Frontal cortex (tissue), 4 donors: ENCODE measurements at places on chromosomes 2 and 18.

DNA sequence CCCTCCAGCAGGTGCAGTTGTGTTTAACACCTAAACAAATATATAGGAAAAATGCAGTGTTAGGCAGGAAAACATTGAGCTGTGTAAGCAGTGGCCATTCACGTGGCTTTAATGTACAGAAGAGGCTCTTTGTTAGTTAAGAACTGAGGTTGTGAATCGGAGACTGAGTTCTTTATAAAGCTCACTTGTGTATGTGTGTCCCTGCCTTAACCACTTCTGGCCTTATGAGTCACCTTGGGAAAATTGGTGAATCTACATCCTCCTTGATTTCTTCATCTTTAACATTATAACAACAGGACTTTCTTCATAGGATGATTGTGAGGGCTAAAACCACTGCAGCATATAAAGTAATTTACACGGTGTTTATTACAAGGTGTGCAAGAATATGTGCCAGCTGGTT, 188.4 kb upstream of the TPO start:
- no peak for DNase-seq

- DNase-seq, result no peak
Measured at GRCh38 chr2:128630974-128631697, 312.5 kb upstream of the HS6ST1 start.

GRCh38 chr2:15563227-15564100, 2.3 kb upstream of the NBAS start:
- no peak for DNase-seq

DNA sequence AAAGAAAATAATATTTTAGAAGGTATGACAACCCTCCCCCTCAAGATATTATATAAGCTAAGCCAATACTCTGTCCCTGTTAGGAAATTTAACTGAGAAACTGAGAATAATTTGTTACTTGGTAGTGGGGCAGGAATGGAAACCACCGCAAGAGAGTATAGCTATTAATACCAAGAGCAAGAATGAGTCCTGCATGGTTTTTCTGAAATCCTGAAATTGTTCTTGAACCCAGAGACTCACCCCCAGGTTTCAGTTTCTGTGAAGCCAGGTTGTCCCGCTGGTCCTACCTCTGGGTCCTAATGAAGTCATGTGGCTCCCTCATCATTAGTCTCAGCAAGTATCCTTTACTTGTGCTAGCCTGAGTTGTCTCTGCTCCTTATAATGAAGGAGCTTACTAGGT, 671.0 kb upstream of the ACVR2A start:
- no peak for DNase-seq

DNA sequence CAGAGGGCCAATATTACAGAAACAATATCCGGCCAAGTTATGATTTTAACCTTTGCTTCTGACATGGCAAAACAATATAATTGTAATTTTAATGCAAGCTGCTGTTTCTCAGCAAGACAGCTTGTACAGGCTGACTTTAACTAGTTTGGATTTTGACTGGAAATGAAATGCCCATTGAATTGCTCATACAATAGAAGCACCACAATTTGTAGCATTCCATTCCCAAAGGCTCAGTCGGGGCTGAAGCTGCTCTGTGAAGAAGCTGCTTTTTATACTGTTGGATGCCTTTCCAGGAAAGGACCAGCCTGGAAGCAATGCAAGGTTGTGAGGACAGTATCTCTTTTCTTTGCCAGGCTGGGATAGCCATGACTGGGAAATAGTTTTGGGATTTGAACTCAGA, 677.0 kb upstream of the FANCL start:
- no peak for DNase-seq

DNA sequence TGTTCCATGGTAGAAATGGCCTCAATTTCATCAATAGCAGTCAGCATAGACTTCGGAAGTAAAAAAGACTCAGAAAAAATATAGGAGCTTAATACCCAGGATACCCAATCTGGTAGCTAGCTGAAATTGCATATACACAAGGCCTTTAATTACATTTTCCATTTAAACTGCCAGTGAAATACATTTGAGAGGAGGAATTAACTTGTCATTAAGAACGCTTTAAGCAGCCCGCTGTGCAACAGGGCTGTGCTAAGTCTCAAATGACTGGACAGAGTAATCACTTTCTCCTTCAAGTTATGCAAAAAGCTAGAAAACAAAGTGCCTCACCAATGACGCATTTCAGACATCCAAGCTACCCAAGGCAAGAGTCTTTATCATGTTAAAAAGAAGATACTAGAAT, 558.8 kb downstream of the MBD2 start:
- DNase-seq, result no peak

- no peak for DNase-seq
Measured at GRCh38 chr2:16063251-16063850, 123.0 kb downstream of the MYCN start.

DNA sequence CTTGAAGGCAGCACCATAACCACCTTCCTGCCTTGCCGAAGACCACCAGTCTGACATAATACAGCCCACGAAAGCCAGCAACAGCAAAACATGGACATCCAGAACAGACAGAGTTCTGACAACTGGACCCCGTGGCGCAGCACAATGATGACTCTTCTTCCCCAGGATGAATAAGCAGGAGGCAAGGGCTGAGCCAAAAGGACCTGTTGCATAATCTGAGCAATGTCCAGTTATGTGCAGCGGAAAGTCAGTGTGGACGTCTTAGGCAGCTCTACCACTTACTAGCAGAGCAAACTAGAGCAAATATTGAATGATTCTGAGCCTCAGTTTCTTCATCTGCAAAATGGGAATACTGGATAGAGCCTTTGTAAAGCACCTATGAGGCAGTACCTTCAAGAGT, 225.1 kb downstream of the ZBTB7C start:
- no peak for DNase-seq

GRCh38 chr2:187877391-187877790, 323.2 kb upstream of the TFPI start:
- DNase-seq, result no peak

DNA sequence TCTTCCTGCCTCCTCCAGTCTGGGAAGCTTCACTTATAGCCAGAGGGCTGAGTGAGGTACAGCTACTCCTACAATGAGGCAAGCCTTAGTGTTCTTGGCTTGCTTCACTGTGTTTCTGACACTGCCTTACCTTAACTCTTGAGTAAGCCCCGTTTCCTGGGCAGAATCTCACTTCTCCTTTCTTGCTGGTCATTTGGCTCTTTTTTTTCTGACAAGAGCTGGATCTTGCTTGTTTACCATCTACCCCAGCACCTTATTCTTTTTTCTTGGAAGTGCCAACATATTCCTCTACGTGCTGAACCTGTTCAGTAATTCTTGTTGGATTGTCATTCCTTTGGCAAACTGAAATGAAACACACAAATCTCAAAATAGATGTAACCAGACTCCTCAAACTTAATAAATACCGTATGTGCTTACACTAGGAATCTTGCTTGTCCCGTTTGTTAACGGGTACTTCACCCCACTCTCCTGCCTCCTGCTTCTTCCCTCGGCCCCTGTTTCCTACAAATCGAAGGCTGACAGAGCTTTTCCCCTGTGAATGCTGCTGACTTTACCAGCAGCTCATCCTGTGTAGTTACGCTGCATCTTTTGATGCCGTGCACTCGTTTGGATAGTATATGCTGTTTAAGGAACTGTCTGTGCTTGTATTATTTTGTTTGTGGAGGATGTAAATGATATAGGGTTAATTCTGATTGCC, 132.2 kb downstream of the FMNL2 start:
- no peak for DNase-seq

GRCh38 chr2:8234757-8235374, 447.0 kb upstream of the ID2 start:
- DNase-seq, result no peak

GRCh38 chr2:153059338-153060052, 341.1 kb downstream of the ARL6IP6 start:
- no peak for DNase-seq

GRCh38 chr2:26268213-26268612, 23.5 kb downstream of the HADHB start:
- no peak for DNase-seq

DNA sequence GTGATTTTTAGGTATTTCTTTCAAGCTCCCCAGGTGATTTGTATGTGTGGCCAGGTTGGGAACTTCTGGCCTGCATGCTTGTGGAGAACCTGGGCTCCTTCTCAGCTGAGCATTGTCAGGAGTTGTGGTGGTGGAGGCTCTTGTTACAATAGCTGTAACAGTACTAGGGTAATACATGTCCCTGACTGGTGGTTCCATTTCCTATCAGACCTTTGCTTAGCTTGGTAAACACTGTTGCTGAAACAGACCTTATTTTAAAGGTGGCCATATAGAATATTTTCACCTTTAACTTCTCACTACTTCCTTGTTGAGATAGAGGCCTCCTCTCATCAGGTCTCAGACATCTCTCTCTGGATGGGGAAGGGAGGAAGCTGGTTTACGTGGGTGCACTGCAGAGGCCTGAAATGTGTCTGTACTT, 79.2 kb downstream of the SETBP1 start:
- no peak for DNase-seq

DNA sequence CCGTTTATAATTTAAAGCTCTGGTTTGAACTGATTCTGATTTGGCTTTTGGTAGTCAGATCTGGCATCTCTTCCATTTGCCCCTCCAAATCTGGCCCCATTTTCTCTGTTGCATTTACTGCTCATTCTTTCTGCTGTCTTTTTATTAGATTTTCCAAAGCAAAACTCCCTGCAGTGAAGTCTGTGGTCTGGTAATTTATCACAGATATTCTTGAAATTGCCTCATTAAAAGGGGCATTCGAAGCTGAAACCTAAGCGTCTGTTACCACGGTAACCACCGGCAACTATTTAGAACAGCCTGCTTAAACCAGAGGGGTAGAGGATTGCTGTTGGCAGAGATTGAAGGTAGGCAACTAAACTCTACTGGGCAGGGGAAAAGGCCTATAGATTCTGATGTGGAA, 111.5 kb upstream of the UPP2 start:
- no peak for DNase-seq

GRCh38 chr2:11692966-11693521, 23.0 kb upstream of the NTSR2 start:
- peak; percentile 52 for DNase-seq

- DNase-seq, result no peak
Measured at GRCh38 chr2:213863541-213863940, 547.3 kb upstream of the VWC2L start.

DNA sequence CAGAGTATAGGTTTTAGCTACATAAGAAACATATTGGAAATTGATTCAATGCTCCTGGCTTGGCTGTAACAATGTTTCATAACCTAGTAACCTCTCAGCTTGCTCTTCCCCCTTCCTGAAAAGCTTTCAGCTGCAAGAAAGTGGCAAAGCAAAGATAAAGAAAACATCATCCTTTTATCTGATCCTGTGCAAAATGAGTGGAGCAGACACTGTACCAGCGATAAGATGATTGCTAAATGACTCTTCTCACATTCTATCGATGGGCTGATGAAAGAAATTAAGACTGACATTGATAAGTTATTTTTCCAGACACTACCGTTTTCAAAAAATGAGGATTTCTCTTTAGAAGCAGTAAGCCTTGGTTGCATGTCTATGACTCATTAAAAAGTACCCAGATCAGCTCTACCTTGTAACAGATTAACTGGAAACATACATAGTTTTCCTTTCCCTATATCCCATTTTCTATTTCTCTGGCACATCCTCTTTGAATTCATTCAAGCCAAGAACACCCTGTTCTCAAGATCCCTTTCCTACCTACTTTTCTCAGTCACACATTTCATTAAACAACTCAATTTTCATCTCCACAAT, 87.1 kb upstream of the LYPD1 start:
- no peak for DNase-seq

- no peak for DNase-seq
Measured at GRCh38 chr2:213971536-213971935, 439.3 kb upstream of the VWC2L start.

DNA sequence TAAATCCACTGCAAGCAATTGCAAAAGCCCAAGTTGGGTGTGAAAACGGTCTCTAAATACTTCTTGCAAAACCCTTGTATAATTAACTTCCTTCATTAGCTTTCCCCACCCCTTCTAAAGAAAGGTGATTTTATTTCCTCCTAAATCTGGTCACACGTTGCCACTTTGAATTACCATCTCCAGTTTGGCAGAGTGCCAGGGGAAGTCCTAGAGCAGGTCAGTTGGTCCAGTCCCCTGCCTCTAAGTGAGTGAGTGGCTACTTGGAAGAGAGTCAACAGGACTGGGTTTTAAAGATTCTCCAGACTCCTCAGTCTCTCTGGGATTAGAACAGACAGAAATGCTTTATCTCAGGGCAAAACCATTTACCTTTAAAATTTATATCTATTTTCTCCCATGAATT, 18.7 kb upstream of the LYPD6B start:
- DNase-seq, result no peak

DNA sequence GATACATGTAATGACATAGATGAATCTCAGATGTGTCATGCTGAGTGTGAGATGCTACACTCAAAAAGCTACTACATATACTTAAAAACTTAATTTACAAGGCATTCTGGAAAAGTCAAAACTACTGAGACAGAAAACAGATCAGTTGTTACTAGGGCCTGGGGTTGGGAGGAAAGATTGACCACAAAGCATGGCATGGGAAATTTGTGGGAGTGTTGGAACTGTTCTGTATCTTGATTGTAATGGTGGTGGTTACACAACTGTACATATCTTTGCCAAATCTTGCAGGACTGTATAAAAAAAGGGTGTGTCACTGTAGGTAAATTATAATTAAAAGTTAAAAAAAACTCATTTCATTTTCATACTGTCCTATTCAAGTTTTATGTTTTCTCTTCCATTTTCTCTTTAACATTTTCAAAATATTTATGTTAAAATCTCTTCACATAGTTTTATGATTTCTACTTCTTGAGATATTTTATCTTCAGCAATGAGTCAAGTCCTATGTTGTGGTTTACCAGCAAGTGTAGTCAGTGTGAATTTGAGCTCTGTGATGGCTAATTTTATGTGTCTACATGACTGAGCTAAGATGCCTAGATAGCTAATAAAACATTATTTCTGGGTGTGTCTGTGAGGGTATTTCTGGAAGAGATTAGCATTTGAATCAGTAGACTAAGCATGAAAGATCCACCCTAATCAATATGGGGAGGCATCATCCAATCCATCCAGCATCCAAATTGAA, 58.6 kb upstream of the VRK2 start:
- DNase-seq, result no peak

- no peak for DNase-seq
Measured at GRCh38 chr2:241895712-241896641, 26.4 kb downstream of the RTP5 start.

GRCh38 chr2:12304564-12305171, 412.1 kb upstream of the TRIB2 start:
- no peak for DNase-seq

- no peak for DNase-seq
Measured at GRCh38 chr2:183070942-183071844, 7.4 kb upstream of the DUSP19 start.

GRCh38 chr2:69945941-69946340, 15.5 kb downstream of the ASPRV1 start:
- DNase-seq, result no peak

GRCh38 chr2:108079736-108080135, 93.4 kb downstream of the SLC5A7 start:
- no peak for DNase-seq

DNA sequence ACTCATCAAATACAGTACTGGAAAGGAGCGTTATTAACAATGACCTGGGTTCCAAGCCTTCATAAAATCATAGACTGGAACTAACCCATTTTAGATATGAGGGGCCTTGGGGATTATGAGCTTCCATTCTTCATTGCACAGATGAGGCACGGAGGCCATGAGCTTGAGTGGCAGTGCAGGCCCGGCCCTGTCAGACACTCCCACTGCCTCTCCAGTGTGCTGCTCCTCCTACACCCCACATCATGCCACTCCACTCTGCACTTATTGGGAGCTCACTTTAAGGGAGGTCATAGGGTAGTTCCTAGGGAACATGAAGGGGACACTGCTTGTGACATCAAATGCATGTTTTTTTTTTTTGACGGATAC, 77.9 kb downstream of the TSN start:
- DNase-seq, result no peak
